ENCODE measurements at places on chromosomes 4 and X.
A peak's percentile ranks its signal among the peaks of the same experiment; 100 is the strongest.

GRCh38 chrX:141176586-141177451 is at the start of gene LDOC1:
TSS of gene LDOC1 (minus strand) at chrX:141177129. CDS start at chrX:141177021, 108 bp downstream.
- DNase-seq: peak; percentile 72

DNA sequence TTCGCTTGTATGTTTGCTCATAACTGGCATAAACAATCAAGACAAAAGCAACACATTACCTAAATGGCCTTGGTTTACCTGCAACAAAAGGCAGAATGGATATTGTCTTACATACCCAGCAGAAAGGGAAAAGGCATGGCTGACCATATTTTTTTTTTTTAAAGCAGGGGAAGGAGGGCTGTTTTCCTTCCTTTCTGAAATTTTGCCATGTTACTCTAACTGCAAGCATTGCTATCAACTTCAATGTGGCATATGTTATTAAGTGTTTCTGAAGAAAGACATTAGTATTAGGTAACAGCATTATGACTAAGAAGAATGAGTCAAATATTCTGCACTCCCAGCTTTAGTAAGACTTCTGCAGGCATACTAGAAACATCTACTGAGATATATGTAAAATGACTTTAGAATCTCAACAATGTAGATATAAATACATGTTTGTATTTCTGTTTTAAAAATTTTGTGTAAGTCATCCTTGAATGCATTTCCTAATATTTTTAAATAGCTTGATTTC is 512.6 kb upstream of the FAM241A start:
- DNase-seq: no peak

- no peak for DNase-seq
Observed at GRCh38 chr4:154030746-154031145, 241.9 kb upstream of the SFRP2 start.

- no peak for DNase-seq
Observed at GRCh38 chr4:147837854-147838253, 106.0 kb downstream of the ARHGAP10 start.

DNA sequence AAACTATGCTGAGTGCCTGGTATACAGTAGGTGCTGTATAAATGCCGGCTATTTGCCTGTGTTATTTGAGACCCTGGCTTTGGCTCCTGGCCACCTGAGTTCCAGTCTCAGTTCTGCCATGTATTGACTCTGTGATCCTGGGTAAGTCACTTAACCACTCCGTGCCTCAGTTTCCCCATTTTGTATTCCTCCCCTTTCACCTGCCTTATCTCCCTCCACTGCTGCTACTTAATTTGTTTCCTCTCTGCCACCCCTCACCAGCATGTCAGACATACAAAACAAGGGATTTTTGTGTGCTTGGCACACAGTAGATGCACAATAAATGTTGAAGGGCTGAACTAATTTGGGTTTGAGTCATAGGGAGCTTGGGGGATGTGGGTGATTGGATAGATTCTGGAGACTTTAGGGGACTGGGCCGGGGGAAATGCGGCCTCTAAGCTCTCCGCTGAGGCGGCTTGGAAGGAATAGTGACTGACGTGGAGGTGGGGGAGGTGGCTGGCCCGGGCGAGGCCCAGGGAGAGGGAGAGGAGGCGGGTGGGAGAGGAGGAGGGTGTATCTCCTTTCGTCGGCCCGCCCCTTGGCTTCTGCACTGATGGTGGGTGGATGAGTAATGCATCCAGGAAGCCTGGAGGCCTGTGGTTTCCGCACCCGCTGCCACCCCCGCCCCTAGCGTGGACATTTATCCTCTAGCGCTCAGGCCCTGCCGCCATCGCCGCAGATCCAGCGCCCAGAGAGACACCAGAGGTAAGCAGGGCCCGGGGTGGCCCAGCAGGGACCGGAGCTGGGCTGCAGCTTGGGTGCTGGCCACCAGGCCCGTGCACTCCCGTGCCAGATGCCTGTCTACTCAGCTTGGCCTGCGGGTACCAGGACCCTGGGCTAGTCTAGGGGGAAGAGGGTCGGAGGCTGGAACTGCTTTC is at the start of gene TIMP1:
TSS of gene TIMP1 (plus strand) at position 706 of the 917 bp plus-strand sequence. CDS start 980 bp downstream, outside the sequence.
- peak; percentile 90 for DNase-seq

- no peak for DNase-seq
Observed at GRCh38 chr4:110798687-110799086, 175.8 kb upstream of the PITX2 start.

DNA sequence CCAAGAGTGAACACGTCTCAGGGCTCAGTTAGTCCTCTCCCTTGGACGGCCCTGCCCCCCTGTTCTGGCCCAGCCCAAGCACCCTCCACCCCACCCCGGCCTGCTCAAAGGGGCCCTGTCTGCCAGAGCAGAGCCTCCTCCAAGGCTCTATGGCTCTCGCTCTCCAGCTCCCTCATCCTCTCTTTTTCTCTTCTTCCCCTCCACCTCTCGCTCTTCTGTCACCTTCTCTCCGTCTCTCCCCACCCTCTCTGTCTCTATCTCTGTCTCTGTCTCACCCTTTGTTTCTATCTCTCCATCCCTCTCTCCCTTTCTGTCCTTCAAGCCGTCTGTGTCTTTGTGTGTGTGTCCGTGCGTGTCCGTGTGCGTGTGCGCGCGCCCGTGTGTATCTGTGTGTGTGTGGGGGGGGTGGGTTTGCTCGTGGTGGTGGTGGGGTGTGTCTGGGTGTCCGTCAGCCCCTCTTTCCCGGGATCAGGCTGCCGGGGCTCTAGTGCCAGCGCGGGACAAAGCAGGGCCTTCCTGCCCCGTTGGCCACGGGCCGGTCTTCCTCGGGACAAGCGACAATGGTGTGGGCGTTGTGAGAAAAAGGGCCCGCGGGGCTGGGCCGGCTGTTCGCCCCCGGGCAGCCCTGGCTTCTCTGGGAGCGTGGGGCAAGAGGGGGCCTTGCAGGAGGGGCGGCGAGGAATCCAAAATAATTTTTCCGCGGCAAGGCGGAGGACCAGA is 8.7 kb downstream of the FRG2 start:
- no peak for DNase-seq

DNA sequence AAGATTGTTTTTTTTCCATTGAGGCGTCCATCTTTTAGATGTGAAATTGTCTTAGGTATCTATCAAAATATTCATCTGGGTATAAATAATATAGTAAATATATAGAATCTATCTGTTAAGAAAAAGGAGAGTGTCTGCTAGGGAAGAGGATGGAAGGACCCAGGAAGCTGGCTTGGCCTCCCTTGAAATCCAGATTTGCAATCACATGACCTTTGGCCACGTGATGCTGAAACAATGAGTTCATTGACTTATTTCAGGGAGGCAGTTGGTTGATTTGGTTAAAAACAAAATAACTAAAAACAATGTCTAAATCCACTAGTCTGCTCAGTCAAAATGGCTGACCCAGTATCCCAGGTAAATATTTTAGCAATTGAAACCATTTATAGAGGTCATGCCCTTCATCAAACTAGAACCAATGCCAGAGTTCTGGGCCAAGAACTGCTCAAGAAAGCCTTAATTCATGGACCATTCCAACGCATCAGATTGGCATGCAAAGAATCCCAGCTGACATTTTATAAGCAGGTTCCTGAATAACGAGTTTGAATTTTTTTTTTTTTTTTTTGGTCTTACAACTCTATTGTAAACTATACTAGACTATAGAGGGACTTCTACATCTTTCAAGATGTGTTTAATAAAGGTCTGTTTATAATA is 172.7 kb downstream of the MID1 start:
- DNase-seq: no peak

DNA sequence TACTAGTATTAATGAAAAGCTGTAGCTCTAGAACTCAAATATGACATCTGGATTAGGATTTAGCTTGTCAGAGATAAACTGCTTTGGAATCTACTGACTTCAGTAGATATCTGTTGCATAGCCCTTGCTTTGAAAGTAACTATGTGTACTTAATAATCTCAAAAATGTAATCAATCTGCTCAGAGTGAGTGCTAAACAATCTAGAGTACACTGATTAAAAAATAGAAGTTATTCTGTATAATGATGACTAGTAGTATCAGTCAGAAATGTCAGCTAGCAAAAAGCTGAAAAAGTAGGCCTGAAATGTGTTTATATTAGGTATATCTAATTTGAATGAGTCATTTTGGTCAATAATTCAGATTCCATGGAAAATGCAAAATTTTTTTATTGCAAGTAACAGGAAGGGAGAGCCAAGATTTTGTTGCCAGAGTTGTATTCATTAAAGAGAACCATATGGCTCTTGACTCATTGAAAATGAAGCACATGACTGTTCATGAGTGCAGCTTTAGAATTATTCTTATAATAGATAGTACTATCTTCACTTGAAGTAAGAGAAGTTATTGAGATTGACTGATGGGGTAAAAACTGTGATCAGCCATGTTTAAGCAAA is 20.0 kb downstream of the CLCN3 start:
- DNase-seq: no peak

Data from lower lobe of right lung (tissue), 2 donors.